Stimulated activated CD8-positive, alpha-beta memory T cell treated with anti-CD3 and anti-CD28 coated beads, Interleukin-15, amount 100 ng/mL, for 1 hour (primary cell): ENCODE measurements at places on chromosomes 6 and 20.

DNA sequence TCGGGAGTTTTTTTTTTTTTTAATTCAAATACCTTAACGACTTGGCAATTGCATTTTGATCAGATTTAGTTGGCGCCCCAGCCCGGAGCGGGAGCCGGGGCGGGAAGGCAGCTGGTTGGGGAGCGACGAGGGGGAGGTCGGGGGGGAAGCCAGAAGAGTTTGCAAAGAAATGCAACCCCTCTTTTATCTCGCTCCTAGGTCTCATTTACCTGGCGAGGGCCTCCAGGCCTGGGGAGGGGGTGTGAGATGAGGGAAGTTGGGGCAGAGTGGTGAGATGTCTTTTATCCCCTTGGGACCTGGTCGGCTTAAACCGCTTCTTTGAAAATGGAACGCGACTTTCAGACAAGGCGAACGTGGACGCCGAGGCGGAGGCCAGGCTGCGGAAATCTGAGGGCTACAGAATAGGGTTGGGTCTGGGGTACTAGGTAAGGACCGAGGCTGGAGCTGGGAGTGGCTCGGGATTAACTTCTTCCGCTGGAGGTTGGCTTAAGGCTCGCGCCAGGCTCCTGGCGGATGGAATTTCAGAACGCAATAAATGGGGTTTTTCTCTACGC is 40.3 kb downstream of the NCR2 start:
- DNase-seq = no peak

DNA sequence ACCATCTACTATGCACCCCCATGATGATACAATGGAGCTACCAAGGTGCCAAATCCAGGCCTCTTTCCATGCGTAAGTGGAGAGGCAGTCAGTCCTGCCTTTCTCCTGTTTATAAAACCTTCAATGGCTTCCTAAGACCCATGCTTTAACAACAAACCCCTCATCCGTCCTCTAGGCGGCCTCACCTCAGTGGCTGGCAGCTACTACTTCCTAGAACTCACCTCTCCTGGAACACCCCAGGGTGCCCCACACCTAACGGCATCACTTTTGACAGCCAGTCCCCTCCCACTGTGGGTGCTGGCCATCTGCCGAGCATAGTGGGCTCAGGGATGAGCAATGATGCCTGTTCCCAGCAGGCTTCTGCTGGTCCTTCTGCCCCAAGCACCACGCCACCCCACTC is 80.0 kb upstream of the TAB2 start:
- DNase-seq = no peak

DNA sequence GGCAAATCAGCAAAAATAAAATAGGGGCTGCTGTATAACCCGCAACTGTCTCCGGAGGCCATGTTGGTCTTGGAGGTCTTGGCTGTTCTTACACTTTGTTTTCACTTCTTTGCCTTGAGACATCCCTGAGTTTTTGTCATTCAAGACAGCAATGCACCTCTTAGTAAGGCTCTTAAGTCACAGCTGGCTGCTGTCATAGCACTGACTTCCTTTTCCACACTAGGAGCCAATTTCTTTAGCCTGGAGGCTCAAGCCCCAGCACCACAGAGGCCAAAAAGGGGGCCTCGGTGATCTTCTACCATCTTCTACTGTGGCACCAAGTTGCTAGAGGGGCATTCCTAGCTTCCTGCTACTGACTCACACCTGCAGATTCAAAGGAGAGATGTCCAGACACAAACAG is 536.3 kb downstream of the CDH26 start:
- DNase-seq = no peak

DNA sequence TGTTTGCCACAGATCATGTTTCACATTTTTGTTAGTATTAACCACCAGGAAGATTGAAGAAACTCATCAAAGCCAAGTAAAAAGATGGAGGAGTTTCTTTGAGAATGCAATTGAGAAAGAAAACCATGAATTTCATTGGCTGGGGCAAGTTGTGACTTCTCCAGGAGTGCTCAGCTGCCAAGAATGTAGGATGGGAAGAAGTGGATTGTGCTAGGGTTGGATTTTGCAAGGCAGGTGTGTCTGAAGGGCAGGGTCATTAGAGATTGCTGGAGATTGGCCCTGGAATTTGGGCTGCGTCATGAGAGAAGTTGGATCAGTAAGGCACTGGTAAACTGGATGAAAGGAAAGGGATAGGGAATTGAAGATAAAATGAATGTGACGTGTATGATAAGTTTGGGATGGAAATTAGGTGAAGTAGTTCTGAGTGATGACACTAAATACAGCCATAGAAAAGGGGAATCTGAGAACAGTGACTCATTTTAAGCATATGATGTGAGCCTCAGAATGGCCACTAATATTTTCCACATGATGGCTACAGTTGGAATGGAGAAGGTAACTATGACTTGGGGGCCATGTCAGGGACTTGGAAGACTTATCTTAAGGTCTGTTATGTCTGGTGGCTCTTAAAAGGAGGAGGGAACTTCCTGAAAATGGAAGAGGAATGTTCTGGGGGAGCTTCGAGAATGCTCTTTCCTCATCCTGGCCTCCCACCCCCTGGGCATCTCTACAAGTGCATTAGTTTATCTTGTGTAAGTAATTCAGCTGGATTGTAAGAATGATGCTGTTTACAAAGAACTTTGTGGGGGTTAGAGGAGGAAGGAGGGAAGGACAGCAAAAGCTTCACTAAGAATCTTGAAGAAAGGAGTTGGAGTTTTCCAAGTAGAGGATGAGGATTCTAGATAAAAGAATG is 27.8 kb upstream of the ERVFRD-1 start:
- DNase-seq = no peak

DNA sequence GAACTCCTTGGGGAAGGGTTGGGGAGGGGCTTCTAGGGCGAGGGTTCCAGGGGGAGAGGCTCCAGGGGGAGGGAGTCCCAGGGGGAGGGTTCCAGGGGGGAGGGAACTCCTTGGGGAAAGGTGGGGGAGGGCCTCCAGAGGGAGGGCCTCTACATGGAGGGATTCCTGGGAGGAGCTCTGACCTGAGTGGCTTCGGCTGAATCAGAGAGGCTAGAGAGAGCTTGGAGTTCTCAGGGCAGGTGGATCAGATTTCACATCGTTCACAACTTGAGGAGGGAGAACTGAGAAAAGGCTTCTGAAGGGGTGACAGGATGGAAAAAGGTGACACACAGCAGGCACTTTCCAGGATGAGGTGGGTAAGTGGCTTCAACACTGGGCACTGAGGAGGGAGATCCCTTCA is 49.1 kb downstream of the DAAM2 start:
- DNase-seq = no peak

- no peak for DNase-seq
Observed at GRCh38 chr6:134593442-134593841, 275.5 kb upstream of the SGK1 start.

- DNase-seq = no peak
Observed at GRCh38 chr20:4802527-4802926, 80.8 kb downstream of the PRND start.

GRCh38 chr6:11947575-11947974 is 64.5 kb upstream of the HIVEP1 start:
- DNase-seq = no peak

GRCh38 chr6:107716688-107717089 is 107.4 kb downstream of the SCML4 start:
- DNase-seq = peak; percentile 45

- no peak for DNase-seq
Observed at GRCh38 chr6:113289166-113289565, 568.0 kb upstream of the MARCKS start.

DNA sequence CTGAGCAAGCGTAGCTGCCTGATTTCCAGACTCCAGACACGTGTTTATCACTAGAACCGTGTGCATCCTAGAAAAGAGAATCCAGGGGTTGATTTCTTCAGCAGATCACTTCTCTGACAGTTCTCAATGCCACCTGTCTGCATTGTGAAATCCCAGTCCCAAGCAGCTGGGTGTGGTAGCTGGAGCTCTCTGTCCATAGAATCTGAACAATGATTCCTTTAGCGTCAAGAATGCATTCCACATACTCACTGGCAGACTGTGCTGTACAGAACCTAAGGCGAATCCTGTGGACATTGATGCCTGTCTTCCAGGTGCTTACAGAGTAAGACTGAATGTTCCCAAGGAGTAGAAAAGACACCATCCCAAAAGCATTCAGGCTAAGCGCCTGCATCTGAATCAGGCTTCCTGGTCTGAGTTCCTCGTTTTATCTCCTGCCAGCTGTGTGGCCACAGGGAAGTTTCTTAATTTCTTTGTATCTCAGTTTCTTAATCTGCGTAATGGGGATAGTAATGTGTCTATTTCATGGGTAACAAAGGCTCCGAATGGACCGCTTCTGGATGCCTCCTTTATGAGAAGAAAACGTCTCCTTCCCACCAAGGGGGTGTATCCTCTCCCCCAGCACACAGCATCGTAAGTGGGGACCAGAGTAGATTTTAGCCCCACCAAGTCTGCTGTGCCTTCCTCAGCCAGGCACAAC is 10.4 kb upstream of the TRAF3IP2 start:
- DNase-seq = no peak

GRCh38 chr20:45053430-45054351 is 47.2 kb downstream of the KCNS1 start:
- no peak for DNase-seq

- no peak for DNase-seq
Observed at GRCh38 chr6:5950361-5950785, 56.4 kb downstream of the NRN1 start.

GRCh38 chr6:110474500-110474899 is 1.9 kb downstream of the SLC22A16 start:
- no peak for DNase-seq

DNA sequence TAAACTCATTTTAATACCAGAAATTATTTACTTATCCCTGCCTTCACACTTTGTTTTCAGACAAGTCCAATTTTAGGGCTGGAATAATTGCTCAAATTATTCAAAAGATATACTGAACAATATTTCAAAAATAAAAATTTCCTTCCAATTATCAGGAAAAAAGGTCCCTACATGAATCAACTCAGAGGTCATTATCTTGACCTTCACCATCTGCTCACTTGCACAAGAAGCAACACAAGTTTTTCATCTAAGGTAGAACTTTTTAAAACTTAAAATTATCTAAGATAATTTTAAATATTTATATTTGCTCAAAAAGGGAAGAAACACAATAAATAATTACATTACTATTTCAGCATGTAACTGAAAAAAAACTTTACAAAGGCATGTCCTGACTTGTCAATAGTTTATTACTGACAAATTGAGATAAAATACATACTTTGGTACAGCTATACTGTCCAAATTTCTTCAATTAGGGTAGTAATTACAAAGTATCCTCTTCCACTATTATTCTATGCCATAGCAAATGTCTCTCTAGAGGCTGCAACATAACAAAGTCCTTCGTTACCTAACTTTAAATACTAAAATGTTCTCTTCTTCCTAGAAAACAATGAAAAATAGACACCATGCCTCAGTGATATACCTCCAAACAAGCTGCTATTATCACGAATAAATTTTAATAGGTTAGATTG is 2.4 kb downstream of the CEP85L start:
- no peak for DNase-seq

DNA sequence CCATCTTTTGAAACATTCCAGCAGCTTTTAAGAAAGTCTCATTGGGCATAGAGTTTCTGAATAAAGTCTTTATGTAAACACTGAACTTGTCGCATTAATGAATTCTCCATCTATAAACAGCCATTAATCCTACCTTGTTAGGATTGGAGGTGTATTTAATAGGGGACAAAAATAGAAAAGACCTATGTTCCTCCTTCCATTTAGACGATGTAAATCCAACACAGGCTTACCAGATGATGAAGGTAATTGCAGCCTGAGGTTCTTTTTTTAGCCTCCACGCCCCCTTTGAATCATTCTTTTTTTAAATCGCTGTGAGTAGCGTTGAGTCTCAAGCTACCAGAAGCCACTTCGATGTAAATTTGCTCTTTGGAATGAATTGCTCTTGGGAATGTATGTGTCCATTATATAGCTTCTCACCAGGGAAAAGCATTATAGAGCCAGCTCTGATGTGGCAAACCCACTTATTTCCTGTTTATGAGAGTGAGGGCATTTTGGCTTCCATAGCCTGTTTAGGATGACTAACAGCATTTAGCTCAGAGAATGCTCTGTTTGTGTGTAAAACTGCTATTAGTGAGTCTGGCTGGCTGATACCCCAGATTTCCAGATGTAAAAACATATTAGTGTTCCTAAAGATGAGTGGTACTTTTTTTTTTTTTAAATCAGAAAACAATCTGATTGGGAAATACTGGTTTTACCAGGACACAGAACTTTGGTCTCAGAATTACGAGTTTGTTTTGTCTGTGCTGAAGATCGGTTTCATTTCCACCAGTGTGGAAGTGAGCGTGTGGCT is 74.9 kb upstream of the CLDN20 start:
- no peak for DNase-seq

- no peak for DNase-seq
Observed at GRCh38 chr6:227074-227782, 65.1 kb upstream of the DUSP22 start.

DNA sequence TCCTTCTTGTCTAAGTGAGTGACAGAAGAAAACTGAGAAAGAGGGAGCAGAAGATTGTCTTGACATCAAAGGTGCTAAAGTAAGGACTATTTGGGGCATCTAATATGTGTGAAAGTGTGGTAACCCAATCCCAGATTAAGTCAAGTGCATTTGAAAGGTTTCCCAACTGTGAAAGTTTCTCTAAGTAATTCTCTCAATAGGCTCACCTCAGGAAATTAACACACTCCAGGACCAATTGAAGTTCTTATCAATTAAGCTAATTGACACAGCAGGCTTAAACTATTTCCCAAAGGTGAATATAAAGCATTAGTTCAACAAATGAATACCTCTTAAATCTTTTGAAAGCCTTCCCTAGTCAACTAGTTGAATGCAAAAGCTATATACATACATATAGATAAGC is 212.8 kb upstream of the FUT9 start:
- DNase-seq = no peak

DNA sequence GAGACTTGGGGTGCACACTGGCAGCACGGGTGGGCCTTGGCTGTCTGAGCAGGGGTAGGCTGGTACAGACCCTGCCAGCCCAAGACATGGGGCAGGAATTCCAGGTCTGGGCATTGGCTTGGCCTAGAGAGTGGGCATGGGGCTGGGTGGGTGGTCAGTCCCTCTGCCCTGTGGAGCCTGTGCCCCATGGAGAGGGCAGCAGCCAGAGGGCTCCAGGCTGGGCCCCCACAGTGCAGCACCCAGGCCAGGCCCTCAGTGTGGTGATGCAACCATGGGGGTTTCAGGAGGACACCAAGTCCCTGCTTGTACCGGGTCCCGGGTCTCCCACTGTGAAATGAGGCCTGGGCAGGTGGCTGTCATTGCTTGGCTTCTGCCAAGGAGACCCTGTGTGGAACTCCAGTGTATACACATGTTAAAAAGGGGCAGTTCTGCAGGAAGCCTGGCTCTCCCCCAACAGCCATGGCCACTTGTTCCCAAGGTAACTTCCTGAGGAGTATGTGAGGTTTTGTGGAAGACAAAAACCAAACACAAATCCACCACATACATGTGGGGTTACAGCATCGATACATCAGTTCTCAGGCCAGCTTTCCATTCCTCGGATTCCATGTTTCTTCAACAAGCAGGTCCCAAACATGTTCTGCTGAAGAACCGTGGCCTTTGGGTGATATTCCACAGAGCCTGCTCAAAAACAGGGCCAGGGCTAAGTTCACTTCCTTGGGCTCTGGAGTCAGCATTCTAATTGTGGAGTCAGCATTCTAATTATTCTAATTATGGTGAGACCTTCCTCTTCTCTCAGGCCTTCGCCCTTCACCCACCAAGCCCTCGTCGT is 77.3 kb downstream of the DACT2 start:
- no peak for DNase-seq
